ENCODE measurements at places on chromosomes 11 and 22. TPM values are rescaled to one million over a fixed set of nuclear protein-coding genes. Genes with fewer than 3 reads are reported as not detected.

Gene APOL4
- 4.3 TPM for total RNA-seq

Gene OR51B2
- total RNA-seq = not detected

Gene MGAT3
- total RNA-seq = 4.6 TPM

GRCh38 chr11:76251226-76251575 is 44.9 kb upstream of the WNT11 start:
- no peak for DNase-seq

DNA sequence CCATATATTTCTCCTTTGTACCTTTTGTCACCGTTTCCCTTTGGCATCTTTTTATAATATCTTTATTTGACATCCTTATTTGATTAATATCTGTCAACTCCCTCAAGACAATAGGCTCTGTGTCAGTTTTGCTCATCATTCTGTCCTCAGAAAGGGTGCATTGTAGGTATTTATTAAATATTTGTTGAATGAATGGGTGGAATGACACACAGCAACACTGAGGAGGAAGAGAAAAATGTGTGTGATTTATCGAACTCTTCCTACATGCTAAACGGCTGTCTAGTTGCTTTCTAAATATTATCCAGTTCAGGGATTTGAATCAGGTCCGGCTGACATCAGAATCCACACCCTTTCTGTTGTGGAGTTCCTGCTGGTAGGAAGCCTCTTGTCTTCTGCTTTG is 98.2 kb downstream of the NAV2 start:
- DNase-seq = no peak

GRCh38 chr11:88666364-88666763 is 328.8 kb upstream of the CTSC start:
- no peak for DNase-seq

- no peak for DNase-seq
Observed at GRCh38 chr11:8243458-8243857, 20.2 kb downstream of the LMO1 start.

DNA sequence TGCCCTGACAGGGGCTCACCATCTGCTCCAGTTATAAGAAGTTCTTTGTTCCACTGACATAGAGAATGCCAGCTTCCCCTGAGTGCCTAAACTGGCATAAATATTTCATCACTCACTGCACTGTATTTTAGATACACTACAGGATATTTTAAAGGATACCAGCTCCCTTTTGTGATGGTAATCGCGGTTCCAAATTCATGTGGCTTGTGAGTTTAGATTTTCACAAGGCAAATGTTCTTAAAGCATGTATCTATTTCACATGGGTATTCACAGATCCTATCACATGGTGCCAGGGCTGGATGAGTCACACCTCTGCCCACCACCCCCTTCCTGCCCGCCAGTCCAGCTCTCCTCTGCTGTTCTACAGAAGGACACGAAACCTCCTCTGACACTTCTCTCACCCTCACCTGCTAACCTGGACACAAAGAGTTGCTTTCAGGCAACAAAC is 105.5 kb downstream of the KCNC1 start:
- no peak for DNase-seq

DNA sequence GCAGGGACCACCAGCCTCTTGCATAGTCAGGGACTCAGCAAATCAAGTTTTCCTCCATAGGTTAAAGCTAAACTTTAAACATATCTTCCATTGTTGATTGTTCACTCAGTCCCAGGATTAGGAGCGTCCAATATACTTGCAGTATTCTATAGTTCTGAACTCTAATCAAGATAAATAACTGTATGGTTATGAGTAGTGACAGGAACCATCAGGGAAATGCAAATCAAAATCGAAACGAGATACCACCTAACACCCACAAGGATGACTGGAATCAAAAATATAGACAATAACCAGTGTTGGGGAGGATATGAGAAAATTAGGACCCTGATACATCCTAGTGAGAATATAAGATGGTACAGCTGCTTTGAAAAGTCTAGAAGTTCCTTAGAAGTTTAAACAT is 190.0 kb downstream of the ETS1 start:
- no peak for DNase-seq

- DNase-seq = no peak
Observed at GRCh38 chr11:29984544-29984943, 32.3 kb downstream of the KCNA4 start.

Data from testis (tissue), 5 donors.